ENCODE measurements at places on chromosomes 11 and 22.

DNA sequence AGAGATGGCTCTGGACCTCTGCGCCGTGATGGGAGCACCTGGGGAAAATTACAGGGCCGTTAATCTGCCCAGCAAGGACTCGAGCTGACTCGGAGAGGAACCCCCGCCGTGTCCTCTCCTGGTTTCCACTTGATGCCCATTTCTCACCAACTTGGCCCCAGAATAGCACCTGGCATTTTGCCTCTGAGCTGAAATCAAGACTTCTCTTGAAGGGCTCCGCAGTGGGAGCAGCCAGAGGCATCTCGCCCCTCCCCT is 19.0 kb upstream of the CABP7 start:
- no peak for DNase-seq

GRCh38 chr22:39814899-39815298 is 78.7 kb downstream of the ENTHD1 start:
- no peak for DNase-seq

GRCh38 chr11:77752516-77752915 is 68.0 kb downstream of the RSF1 start:
- no peak for DNase-seq

- DNase-seq, result no peak
Observed at GRCh38 chr11:123510579-123510905, 80.5 kb downstream of the GRAMD1B start.

GRCh38 chr22:20571078-20571503 is 63.7 kb downstream of the MED15 start:
- DNase-seq, result no peak

- peak; percentile 5 for DNase-seq
Observed at GRCh38 chr11:129278586-129279319, 86.6 kb upstream of the ARHGAP32 start.

DNA sequence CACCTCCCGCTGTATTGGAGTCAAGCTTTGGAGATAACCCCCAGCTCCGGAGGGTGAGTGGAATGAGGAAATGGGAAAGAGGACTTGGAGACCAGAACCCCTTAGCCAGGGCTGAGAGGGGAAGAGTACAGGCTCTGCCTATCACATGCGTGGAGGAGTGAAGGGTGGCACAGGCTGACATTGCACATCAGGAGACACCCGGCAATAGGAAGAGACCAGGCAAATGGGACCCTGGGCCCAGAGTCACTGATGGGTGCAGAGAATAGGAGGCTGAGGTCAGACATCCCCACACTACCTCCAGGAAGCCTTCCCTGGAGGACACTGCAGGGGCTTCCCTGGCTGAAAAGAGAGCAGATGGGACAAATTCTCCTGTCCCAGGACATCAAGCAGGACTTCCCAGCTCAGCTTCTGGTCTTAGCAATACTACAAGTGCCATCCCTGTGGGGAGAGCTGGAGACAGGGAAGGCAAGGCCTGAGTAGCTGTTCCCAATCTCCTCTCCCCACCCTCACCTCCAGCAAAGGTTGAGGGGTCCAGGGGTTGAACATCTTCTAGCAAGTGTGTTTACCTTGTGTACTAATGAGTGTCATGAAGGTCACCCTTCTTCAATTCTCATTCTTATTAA is 160.7 kb downstream of the BUD13 start:
- DNase-seq, result no peak

DNA sequence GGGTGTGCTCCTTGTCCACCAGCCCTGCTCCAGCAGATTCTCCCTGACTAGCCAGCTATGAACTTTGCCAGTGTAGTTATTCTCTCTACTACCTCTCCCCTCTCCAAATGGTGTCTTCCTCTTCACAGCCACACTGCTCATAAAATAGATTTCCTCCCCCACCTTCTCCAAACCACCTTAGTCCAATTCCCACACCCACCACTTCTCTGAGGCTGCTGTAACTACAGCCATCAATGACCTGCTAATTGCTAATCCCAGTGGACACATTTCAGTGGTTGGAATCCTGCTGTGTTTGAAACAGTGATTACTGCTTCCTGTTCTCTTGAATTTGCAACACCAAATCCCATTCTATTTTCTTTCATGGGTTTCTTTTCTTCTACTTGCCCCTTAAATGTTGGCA is 23.4 kb downstream of the SYT9 start:
- DNase-seq, result no peak

- no peak for DNase-seq
Observed at GRCh38 chr11:40491341-40491740, 968.1 kb downstream of the LRRC4C start.

DNA sequence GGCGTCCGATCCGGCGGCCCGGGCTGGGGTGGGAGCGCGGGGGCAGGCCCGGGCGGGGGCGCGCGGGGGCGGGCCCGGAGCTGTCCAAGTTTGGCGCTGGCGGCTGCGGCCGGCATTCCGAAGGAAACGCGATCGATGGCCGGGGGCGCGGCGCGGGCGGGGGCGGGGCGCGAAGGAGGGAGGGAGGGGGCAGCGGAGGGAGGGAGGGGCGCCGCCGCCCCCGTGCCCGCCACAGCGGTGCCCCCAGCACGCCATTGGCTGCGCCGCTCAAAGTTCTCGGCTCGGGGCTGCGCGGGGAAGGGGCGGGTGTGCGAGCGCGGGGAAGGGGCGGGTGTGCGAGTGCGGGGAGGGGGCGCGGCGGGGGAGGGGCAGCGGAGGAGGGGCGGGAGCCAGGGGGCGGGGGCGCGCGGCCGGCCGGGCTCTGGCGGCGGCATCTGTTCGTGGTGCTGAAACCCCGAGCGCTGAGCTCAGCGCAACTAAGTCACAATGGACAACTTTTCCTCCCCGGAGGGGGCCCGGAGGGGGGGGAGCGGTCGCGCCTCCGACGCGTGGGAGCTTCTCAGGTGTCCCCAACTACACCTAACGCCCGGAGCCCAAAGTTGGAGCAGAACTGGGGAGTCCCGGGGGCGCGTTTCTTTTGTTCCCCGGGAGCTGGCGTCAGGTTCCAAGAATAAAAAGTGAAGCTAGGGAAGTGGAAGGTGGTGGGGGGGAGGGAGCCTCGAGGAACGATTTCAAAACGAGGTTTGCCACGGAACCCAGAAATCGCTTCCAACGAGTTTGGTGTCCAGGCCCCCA is 2.2 kb downstream of the PHF21B start:
- no peak for DNase-seq
